ENCODE measurements at places on chromosomes 2 and 18.

DNA sequence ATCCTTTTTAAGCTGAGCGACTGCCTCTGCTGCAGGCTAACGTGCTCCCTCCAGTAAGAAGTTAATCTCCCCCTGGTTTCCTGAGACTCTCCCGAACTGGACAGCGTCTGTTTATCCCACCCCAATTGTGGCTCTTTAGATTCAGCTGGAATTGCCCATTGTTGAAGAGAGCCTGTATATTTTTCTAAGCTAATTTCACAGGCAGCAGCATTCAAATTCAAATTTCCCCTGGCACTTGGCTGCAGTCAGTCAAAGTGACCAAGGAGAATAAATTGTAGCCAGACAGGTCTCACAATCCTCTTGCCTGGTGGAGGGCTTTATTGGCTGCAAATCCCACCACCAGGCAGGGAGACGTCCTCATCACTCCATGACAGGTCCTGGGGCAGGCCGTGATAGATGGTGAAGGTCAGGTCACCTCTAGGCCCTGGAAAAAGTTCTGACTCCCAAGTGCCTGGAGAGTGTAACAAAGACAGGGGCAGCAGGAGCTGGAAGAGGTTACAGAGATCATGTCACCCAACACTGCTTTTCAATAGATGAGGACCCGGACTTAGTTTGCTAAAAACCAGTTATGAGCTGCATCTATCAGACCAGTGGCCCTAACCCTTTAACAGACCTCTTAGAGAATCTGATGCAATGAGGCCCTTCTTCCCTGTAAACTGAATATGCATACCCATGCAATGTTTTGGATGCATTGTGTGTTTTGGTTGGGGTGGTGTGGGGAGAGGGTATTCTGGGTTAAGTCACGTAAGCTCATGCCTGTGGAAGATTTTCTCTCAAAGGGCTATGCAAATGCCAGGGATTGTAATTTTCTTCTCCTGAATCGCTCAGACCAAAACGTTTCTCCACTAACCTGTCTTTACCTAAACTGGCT, 32.3 kb upstream of the C18orf32 start:
- DNase-seq, result no peak

DNA sequence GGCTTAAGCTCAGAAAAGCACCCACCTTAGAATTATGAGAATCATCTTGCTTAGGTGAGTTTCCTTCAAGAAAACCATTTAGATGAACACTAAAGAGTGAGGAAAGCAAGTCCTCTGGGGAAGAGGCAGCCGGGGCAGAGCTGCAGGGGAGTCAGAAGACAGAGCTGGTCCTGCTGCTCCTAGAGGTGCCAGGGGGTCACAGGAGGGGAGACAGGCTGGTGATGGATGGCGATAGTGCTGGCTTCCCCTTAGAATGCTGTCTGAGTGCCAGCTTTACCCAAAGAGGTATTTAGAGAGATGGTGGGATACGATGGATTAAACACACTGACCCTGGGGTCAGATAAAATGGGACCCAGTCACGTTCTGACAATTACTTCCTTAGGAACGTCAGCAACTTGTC, 269.4 kb downstream of the TDRD15 start:
- no peak for DNase-seq

- DNase-seq, result no peak
These were observed 182.3 kb downstream of the ZNF521 start for GRCh38 chr18:25169701-25170100.

DNA sequence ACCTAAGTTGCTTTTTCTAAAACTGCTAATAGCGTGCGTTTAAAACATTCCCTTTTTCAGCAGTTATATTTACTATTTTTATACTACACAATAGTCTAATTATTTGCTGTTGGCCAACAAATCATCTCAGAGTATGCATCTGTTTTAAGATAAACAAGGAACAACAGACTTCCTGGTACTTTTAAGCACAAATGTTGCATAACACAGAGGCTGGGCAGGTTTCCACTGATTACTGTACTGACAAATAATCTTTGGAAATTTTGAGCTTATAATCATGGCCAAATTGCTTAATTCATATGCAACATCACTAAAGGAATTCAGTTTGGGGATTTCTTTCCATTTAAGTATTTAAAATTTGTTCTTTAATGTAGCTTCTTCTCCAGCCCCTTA, 737.4 kb upstream of the SALL3 start:
- no peak for DNase-seq

DNA sequence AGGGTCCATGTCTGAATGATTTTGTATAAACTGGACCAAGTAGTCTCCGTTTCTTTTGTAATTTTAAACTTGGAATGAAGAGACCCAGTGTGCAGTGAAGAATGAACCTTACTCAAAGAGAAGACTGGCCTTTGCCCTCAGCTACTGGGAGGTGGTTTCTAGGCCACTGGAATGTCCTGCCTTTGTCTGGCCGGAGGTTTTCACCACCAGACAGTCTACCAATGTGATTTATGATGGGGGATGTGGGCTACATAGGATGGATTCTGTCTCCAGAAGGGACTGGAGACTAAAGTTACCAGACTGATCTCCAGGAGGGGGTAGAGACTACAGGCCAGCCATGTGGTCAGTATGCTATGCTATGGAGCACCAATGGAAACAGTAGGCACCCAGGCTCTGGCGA, 42.8 kb upstream of the RAB31 start:
- no peak for DNase-seq

DNA sequence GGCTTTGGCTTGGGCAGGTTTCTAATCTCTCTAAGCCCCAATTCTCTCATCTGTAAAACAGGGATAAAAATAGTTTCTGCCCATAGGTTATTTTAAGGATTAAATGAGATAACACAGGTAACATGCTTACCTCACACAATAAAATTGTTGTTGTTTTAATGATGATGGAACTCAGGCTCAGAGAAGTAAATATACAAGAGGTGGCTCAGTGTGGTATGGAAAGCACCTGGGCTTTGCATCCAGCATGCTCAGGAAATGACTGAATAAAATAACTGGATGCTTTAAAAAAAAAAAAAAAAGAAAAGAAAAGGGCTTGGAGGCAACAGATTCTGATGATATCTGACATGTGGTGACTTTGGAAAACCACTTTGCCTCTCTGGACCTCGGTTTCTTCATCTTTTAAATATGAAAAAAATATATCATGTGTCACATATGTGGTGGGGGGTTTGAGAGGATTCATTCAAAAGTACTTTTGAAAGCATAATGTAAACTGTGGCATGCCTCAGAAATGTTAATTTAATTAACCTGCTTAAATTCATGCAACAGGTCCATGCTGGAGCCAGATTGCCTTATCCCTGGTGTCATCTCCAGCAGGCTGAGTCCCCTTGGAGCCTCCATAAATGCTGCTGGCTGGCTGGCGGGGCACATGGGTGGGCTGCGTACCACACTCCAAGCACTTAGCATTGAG, 112.8 kb upstream of the CDC42EP3 start:
- no peak for DNase-seq

DNA sequence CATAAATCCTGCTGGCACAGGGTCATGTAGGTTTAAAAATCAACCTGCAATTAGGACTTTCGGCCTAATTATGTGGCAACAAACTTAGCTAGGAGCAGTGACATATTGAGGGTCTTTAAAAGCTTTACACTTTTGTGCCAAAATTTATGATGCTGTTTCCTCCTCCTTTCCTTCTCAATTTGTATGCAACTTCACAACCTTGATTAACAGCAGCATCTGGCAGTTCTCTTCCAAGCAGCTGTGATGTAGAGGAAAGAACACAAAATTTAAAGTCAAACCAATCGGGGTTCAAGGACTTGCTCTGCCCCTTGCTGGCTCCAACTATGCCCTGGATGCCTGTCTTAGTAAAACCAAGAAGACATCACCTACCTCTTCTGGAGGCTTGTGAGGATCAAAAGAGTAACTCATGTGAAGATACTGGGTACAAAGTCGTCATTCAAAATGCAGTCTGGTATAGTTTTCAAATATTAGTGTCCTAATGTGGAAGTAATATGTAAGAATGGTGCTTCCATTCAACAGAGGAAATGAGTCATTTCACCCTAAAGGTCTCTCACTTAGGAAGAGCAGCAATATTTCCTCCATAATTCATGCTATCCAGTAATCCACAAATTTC, 94.7 kb downstream of the ANKRD44 start:
- DNase-seq, result no peak

DNA sequence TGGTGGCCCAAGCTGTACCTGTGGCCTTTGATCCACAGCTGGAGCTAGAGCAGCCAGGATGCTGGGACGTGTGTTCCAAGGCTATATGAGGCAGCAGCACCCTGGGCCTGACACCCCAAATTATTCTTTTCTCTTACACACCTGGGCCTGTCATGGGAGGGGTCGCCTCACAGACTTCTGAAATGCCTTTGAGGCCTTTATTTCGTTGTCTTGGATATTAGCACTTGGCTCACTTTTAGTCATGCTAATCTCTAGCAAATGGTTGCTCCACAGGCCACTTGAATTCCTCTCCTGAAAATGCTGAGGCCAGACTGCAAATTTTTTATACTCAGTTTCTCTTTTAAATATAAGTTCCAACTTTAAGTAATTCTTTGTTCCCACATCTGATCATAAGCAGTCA, 22.0 kb upstream of the IL1R2 start:
- no peak for DNase-seq

DNA sequence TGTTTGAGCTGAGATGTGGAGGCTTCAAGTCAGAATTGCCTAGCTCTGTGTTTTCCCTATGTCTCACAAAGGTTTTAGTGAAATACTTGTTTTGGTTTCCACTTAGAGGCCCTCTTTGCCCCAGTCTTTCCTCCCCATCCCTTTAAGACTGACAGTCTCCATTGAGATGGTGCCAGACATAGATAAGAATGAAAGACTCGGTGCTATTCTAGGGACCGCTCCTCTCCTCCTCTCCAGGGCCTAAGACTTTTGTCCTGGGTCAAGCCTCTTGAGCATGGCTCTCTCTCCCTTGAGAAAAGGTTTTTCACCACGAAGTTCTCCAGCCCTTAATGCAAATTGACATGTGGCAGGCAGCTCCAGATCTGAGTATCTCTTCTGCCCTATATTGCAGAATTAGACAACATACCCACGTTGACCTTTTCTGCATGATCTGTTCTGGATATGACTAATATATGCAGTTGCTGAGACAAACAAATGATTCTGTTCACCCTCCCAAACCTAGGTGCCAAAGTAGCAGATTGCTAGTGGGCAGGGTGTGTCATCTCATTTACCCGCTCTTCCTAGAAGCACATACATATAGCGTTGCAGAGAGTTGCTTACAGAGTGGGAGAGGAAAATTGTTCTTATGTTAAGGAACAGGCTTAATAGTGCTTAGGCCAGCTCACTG, 47.5 kb upstream of the ACSL3 start:
- DNase-seq, result no peak

- DNase-seq, result peak; percentile 28
These were observed 100.7 kb downstream of the MYT1L start for GRCh38 chr2:2230433-2230817.

GRCh38 chr2:49801898-49802450, 647.7 kb upstream of the FSHR start:
- no peak for DNase-seq

DNA sequence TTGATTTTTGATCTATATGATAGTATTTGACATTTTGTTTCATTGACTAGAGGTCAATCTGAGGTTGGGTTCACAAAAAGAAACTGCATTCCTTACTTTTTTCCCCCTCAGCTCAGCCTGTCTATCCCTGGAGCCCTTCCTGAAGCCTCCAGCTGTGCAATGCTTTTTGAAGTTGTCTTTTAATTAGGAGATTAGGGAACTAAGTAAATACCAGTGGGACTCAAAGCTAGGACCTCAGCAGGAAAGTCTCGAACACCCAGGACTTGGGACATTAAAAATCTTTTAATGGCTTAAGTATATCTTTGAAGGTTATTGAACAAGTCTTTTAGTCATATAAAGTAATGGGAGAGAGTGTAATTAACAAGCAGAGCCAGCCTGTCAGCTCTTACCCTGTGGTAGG, 220.2 kb downstream of the PDE11A start:
- DNase-seq, result no peak

DNA sequence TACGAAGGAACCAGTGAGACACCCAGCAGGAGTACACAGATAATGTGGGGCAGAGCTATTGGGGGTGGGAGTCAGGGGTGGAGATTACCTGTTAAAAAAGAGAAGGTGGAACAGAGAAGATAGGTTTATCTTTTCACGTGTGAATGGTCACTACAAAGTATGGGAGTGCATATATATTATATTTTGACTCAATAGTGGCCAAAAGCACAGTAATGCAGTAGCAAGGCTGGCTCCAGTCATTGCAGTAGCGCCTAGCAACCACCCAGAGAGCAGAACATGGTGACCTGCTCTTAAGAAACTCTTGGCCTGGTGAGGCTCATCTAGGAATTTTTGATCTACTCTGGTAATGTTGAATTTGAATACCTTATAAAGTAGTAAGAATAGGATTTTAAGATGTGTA, 1.0 kb downstream of the IMPACT start:
- no peak for DNase-seq

DNA sequence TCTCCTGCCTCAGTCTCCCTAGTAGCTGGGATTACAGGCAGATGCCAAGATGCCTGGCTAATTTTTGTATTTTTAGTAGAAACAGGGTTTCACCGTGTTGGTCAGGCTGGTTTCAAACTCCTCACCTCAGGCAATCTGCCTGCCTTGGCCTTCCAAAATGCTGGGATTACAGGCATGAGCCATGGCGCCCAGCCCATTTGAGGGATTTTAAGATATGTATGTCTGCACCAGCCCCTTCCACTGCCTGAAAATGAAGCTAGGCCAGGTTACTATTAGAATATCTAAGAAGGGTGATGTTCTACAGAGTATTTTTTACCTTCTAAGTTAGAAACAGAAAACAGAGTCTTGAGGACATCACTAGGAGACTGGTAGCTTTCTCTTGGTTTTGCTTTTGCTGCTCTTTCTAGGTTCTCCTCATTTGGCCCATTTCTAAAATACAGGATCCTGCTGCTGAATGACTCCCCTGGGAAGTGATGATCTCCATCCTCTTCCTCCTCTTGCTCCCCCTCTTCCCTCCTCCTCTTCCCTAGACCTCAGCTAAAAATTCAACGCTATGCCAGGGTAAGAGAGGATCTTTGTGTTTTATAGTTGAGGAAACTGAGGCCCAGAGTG, 118.5 kb downstream of the MYCN start:
- no peak for DNase-seq

Data from NCI-H2029 (cell line).